ENCODE measurements at places on chromosomes 13 and 19. TPM values are rescaled to one million over a fixed set of nuclear protein-coding genes. Genes with fewer than 3 reads are reported as not detected.

GRCh38 chr19:5984600-5984999 is 6.7 kb upstream of the RANBP3 start:
- DNase-seq: no peak

- no peak for DNase-seq
Measured at GRCh38 chr13:106329941-106330340, 205.5 kb downstream of the EFNB2 start.

Gene FUT1
- 0.67 TPM for polyA plus RNA-seq

DNA sequence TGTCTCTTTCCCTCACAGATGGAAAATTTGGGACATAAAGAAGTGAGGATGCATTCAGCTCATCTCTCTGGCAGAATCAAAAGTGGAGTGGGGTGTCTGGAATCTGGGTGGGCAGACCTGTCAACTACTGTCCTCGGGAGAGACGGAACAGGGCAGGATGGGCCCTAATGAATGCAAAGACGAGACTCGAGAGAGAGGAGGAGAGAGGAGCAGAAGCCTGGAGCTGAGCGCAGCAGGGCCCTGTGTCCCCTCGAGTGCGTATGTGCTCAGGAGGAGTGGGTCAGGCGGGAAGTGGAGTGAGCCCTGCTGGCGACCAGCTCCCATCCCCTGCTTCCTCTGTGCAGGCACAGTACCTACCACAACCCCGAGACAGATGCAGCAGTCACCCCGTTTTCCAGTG is 78.9 kb downstream of the TEX29 start:
- no peak for DNase-seq

DNA sequence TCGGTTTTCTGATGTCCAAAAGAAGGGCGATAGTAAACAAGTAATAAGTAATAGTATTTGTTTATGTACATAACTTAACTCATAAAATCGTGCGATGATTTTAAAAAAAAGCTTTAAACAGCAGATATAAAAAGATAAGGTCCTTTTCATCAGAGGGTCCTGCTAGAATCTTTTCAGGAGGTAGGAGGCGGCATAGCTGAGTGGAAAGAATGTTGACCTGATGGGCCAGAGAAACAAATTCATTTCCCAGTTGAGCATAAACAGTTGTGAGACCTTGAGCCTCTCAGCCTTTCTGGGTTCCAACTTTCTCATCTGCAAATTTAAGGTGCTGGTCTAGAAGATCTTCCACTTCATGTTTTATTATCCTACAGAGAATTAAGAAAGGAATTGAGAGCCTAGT is 173.5 kb downstream of the LACC1 start:
- no peak for DNase-seq

DNA sequence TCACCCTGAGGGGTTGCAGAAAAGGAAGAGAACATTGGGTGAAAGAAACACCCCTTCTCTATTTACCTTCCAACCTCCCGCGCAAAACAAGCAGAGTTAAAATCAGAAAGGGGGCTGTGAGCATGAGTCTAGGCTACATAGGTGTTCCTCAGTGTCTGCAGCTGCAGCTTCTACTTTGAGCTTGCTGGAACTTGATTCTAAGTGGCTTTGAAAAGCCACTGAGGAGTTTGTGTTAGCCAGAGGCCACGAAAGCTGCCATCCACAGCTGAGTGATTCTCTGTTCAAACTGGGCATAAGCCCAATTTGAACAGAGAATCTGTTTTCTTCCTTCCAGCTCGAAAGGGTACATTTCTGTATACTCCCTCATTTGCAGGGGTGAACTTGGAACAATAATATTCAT is 343.9 kb downstream of the PCDH9 start:
- DNase-seq: no peak

GRCh38 chr19:17479325-17479791 is 9.0 kb downstream of the SLC27A1 start:
- no peak for DNase-seq

Gene PSG1
- 0.22 TPM for polyA plus RNA-seq

DNA sequence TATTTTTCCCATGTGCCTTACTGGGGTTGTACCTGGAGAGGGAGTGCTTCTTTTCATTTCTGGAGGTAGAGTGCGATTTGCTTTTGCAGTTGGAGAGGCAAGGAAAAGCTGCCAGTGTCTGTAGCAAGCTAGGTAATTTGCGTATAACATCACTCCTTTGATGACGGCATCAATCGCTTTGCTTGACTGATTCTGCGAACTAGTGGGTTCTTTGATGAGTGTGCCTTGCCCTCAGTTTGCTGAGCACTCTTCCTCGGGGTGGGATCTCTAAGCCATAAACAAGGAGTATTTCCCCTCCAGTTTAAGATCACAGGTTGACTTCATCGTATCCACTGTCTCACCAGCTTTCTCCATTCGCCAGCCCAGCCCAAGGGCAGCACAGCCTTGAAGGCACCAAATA is 344.5 kb downstream of the KCNRG start:
- no peak for DNase-seq

Gene MYO16
- 0.26 TPM for polyA plus RNA-seq

Gene SIGLEC8
- not detected for polyA plus RNA-seq

DNA sequence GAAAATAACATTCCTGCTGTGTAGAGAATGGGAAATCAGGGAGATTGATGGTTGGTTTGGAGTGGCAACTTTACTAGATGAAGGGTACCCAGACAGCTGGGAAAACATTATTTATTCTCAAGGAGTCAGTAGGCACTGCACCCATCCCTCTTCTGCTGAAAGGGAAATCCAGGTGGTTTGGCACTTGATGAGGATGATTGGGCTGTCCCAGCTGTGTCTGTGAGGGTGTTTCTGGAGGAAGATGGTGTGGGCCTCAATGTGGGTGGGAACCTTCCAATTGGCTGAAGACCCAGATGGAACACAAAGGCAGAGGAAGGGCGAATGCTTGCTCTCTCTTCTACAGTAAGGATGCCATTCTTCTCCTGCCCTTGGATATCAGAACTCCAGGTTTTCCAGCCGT is 10.4 kb upstream of the SACS start:
- no peak for DNase-seq

DNA sequence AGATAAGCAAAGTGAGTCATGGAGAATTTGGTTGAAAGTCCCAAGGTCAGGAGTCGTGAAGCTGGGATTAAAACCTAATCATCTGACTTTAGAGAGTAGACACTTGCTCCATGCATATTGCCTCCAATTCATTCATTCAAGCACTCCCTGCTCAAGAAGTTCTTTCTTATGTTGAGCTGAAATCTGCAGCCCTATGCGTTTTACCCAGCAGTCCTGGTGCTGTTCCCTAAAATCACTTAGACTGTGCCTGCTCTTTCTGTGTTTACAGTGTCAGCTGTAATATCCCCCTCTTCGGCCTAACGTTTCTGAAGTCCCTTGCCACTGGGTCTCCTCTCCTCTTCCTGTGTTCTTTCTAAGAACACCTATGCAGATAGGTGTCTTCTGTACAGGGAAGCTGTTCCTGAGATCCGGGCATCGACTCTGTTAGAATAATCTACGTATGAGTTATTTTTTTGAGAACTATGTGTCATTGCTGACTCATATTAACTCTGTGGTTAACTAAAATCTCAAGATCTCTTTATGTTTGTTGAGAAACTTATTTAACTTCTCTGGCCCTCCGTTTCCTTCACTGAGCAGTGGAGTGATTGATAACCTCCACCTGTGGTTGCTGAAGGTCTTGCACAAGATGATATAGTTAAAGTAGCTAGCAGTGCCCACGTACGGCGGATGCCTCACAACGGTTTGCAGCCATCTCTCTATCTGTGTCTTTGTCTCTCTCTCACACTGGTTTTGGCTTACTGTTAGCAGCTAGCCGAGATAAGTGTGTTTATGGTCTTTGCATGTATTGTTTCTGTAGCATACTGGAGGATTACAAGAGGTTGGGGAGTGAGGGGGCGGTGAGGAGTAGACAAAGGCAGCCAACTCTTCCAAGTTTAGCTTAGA is 4.7 kb downstream of the ALOX5AP start:
- DNase-seq: no peak

GRCh38 chr13:99154064-99154463 is 46.6 kb upstream of the UBAC2 start:
- no peak for DNase-seq

DNA sequence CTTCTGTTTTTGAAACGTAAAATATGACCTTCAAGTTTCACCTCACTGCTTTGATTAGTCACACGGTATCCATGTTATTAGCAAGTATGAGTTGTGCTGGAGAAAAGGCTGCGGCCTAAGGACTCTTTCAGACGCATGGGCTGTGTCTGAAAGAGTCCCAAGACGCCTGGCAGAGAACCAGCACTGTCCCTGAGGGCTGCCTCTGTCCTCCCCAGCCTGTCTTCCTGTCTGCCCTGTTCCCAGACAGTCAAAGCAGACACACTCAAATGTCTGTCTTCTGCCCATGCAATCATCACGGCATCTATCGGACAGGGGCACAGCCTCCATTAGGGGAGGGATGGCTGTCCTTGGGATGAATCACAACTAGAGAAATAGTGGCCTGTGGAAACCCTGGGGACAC is 65.5 kb downstream of the DPY19L3 start:
- DNase-seq: no peak
